ENCODE measurements at places on chromosomes 6 and 20.
A peak's percentile ranks its signal among the peaks of the same experiment; 100 is the strongest.

GRCh38 chr20:54292185-54292584 is 84.3 kb downstream of the PFDN4 start:
- DNase-seq = no peak

DNA sequence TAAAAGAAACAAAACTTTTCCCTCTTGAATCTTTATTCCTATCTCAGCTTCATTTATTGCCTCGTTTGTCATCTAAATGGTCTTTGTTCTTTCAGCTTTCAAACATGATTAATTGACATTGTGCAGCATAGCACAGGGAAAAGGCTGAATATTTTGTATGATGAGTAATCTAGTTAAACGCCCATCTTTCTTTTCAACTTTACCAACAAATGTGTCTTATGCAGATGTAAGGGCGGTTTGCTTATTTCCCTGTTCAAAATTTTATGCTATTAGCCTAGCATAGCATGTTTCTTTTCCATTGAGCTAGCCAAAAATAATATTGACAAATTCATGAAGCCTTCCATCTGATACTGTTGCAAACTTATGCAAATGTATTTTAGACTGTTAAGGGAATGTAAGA is 176.4 kb upstream of the AKAP12 start:
- DNase-seq = no peak

DNA sequence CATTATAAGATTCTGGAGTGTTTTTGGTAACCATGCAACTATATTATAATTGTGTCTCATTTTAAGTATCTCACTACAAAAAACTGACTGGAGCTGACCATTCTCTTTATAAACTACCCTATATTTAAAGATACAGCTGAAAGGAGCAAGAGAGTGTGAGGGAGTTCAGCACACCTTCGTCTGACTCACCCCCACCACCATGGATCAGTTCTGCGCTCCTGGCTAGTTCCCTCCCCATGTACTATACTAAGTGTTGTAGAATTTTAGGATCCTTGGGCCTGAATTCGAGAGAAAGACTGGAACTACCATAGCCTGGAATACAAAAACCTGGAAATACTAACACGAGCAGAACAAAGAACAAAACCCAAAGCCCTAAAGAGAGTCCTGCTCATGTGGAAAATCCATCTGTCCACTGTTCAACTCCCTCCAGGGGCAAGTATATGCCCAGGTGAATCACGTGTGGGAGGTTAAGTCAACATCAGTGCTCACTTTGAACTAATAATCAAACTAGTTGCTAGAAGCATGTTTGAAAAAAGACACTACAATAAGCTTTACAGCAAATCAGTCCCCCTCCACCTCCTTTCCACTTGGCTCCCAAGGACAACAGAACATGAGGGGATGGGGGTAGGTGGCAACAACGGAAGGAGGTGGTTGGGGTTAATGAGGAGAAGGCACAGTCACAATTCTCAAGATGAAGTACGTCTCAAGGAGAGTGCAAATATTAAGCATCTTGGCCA is 46.8 kb downstream of the ELOVL5 start:
- no peak for DNase-seq

GRCh38 chr20:62267543-62267942 is 29.2 kb downstream of the OSBPL2 start:
- no peak for DNase-seq

GRCh38 chr20:36950414-36951197 is 902 bp downstream of the SAMHD1 start:
- peak; percentile 42 for DNase-seq

- no peak for DNase-seq
Measured at GRCh38 chr20:39700528-39700927, 738.4 kb downstream of the DHX35 start.

DNA sequence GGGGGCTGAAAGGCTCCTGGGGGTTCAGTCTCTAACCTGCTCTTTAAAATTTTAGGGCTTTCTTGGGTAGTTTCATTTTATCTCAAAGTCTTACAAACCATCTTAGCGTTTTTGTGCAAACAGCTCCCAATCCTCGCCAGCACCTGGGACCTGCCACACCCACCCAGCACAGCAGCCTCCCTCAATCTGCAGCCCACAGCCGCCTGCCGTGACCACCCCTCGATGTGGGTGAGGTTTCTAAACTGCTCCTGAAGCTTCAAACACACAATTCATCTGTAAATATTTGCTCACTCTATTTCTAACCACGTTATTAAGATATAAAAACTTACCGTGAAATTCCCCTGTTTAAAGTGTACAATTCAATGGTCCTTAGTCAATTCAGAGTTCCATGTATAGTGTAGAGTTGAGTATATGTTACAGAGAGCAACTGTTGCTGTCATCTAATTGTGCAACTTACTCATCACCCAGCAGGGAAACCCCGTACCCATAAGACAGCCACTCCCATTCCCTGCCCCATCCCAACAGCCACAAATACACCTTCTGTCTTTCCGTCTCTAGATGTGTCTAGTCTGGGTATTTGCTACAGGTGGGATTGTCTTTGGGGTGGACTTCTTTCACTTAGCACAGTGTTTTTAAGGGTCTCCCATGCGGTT is 381.0 kb downstream of the TAF4 start:
- DNase-seq = no peak

- no peak for DNase-seq
Measured at GRCh38 chr6:41375598-41376151, 40.3 kb downstream of the NCR2 start.

DNA sequence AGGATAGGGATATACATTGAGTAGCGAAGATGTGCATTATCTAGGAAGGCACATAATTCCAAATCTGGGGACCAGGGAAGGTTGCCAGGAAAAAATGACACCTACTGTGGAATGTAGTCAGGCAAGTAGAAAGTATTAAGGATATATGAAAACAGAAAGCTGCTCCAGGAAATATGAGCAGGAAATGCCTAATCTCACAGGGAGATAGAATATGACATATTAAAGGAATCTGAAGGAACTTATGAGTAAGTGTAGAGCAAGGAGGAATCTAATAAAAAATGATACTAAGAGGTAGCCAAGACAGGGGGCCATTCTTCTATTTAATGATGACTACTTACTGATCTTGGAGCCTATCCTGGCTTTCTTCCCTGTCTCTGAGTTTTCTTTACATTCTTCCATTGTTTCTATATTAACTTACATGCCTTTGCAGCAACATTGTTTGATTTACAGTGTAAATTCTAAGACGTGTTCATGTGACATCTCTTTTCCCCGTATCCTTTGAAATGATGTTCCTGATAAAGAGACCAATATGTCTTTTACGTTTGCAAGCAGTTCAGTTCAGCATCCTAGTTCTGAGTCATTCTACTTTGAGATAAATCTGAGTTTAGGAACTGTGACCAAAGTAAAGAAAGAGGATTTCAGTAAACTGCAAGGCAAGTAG is 58.6 kb downstream of the TINAG start:
- no peak for DNase-seq

GRCh38 chr6:136070815-136071214 is 179.3 kb downstream of the MTFR2 start:
- no peak for DNase-seq

- no peak for DNase-seq
Measured at GRCh38 chr6:81668615-81669047, 83.8 kb downstream of the TENT5A start.

GRCh38 chr6:24643920-24644319 is 2.1 kb downstream of the KIAA0319 start:
- DNase-seq = no peak

DNA sequence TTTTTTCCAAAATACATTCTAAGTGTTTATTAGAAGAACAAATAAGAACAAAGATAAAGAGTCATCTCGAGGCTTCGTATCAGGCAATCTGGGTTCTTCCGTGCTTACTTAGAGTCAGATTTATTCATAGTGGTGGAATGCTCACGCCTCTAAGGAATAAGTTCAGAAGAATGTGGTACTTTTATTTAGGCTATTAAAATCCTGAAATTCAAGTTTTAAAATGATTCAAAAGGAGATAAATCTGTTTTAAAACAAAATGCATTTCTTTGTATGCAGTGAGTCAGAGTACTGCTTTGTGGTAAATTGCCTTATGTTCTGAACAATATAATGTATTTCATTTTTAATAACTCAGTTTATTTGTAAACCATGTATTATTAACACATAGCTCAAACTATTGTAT is 89.1 kb downstream of the FUT9 start:
- no peak for DNase-seq

GRCh38 chr6:144411531-144412165 is 126.5 kb downstream of the UTRN start:
- DNase-seq = no peak

DNA sequence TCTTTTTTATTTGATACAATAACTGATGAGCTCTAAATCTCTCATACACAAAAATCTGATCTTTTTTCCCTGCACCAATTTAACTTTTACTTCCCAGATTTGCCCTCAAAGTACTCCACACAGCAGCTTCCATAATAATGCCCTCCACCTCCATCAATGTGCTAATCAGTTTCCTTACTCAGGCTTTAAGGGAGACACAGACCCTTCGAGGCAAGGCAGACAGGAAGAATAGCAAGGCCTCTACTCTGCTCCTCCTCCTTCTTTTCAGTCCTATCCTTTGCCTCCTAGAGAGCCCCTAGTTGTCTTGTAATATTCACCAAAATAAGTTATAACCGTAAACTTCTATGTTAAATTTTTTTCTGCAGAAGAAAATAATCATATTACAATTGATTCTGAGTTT is 444.9 kb upstream of the RNF217 start:
- DNase-seq = no peak

DNA sequence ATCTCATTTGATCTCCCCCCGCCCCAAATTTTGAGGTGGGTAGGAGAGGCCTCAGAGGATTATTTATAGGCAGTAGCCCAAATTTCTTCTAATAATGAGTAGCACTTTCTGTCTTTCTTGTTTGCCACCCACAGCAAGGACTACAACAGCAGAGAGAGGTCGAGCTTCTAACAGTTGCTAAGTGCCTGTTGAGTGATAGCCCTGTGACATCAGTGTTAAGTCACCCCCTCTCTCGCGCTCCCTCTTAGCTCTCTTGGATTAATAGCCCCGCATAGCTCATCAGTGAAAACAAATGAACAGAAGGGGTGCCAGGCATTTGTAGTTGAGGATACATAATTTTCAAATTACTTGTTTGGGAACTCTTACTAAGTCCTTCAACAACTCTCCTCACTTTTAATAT is 3.5 kb downstream of the ANKRD60 start:
- no peak for DNase-seq

GRCh38 chr20:43994486-43995100 is 79.9 kb downstream of the TOX2 start:
- no peak for DNase-seq

GRCh38 chr6:148750838-148751792 is 4.3 kb downstream of the UST start:
- no peak for DNase-seq

Measured in effector memory CD4-positive, alpha-beta T cell (primary cell).